ENCODE measurements at places on chromosomes 7 and 10.
A peak's percentile ranks its signal among the peaks of the same experiment; 100 is the strongest.

DNA sequence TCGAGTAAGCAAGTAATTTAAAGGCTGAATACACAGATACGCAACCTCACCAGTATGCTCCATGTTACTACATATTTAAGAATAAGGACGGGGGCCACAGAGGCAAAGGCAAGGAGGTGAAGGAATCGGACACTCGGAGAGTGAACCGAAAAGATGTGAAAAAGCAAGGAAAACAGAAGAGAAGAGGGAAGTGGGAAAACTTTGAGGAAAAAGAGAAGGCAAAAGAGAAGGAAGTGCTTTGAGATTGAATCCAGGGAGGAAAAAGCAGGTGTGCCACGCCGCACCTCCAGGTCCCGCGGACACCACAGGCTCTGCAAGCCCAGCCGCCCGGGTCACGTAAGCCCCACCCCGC, 367 bp upstream of the AVL9 start:
- H3K36me3 ChIP-seq, result no peaks in the 10 kb centered on the region
- no peak for DNase-seq
- H3K27me3 ChIP-seq, result no peaks in the 10 kb centered on the region
- no peaks in the 10 kb centered on the region for H3K4me1 ChIP-seq
- H3K4me3 ChIP-seq, result peak overlapping the region; percentile 78

- H3K4me1 ChIP-seq, result no peaks in the 10 kb centered on the region
- no peaks in the 10 kb centered on the region for H3K27me3 ChIP-seq
- H3K4me3 ChIP-seq, result no peak overlapping the region
- H3K36me3 ChIP-seq, result no peaks in the 10 kb centered on the region
These were observed 381.8 kb upstream of the NFE2L3 start for GRCh38 chr7:25770235-25770634.

DNA sequence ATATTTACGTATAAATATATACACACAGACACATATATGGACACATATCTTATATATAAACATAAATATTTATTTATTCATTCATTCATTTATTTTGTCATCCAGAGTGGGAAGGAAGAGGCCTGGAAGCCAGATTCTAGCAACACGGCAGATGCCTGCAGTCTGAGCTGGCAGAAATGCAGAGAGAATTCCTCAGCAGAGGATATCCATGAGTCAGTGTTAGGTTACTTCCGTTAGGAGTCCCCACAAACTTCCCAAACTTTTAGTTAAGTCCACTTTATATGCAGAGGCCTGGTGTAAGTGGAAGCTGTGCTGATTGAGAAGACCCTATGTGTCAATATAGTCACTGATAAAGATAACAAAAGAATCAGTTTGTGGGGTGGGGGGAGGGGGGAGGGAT, 89.6 kb downstream of the PPP1R17 start:
- no peak overlapping the region for H3K4me3 ChIP-seq
- no peak overlapping the region for H3K27ac ChIP-seq
- no peaks in the 10 kb centered on the region for H3K4me1 ChIP-seq

DNA sequence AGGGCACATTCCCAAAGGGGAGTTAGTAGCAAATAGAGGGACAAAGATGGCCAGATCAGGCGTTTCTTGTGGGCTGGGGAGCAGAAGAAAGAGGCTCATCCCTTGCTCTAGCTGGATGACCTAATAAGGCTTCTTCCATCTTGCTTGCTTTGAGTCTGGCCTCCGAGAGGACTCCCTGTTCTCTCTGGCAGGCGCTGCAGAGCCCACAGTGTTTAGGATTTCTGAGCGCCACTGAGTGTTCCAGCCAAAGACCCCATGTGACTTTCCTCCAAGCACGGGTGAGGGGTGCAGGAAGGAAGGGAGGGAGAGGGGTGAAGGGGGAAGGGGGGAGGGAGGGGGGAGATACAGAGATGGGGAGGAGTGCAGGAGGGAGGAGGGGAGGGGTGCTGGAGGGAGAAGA, 203.8 kb upstream of the SVIL start:
- no peaks in the 10 kb centered on the region for H3K36me3 ChIP-seq
- peaks cover 14% of the 10 kb centered on the region for H3K4me1 ChIP-seq
- no peaks in the 10 kb centered on the region for H3K27me3 ChIP-seq
- peak overlapping the region; percentile 36 for H3K27ac ChIP-seq
- peak; percentile 66 for DNase-seq
- H3K4me3 ChIP-seq, result no peak overlapping the region

DNA sequence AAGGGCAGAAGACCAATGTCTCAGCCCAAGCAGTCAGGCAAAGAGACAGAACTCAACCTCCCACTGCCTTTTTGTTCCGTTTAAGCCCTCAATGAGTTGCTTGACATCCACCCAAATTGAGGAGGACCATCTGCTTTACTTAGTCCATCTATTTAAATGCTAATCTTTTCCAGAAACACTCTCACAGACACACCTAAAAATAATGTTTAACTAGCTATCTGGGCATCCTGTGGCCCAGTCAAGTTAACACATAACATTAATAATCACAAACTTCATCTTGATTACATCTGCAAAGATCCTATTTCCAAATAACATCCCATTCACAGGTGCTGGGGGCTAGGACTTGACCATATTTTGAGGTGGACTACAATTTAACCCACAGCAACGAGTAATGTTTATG, 115.7 kb downstream of the RAB11FIP2 start:
- DNase-seq, result no peak
- no peaks in the 10 kb centered on the region for H3K36me3 ChIP-seq
- H3K27ac ChIP-seq, result no peak overlapping the region

GRCh38 chr10:100687143-100688003, 58.0 kb upstream of the PAX2 start:
- H3K4me3 ChIP-seq, result no peak overlapping the region
- H3K27me3 ChIP-seq, result no peaks in the 10 kb centered on the region
- H3K27ac ChIP-seq, result no peak overlapping the region
- H3K36me3 ChIP-seq, result no peaks in the 10 kb centered on the region
- no peak for DNase-seq
- no peaks in the 10 kb centered on the region for H3K4me1 ChIP-seq

DNA sequence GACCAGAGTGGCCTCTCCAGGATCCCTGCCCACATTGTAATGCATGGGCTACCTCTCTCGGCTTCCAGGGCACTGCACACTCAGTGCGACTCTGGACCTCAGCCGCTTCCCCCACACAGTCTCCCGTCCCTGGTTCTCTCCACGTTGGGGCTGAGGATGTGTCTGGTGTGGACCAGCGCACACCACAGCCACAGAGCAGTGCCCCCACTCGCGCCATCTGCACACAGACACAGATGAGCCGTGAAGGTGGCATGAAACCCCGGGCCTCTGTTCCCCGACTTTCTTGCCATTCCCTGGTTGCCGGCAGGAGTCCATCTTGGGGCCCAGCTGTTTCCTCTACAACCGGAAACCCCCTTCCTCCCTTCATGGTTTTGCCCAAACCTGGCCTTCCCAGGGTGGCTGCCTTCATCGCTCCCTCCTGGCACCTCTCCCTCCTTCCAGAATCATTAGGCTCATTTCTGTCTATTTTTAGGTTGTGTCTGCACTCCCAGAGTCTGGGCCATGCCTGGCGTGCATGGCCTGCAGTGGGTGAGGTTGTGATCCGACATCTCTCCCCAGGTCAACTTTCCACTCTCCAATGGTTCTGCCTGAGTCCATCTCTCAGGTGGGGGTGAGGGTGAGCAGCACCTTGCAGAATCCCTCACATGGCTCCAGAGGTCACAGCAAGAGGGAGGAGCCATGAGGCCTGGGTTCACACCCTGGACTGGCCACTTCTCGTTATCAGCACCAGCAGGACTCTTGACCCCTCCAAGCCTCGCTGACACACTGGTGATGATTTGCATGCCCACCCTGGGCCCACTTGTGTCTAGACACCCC, 10.1 kb downstream of the RASGEF1A start:
- H3K4me3 ChIP-seq, result no peak overlapping the region
- H3K27me3 ChIP-seq, result no peaks in the 10 kb centered on the region
- H3K27ac ChIP-seq, result no peak overlapping the region

GRCh38 chr7:90081621-90082020, 72.6 kb upstream of the STEAP1 start:
- no peaks in the 10 kb centered on the region for H3K4me1 ChIP-seq
- DNase-seq, result no peak
- H3K27me3 ChIP-seq, result no peaks in the 10 kb centered on the region
- no peak overlapping the region for H3K4me3 ChIP-seq
- no peak overlapping the region for H3K27ac ChIP-seq

GRCh38 chr10:21894648-21895342, 108.7 kb downstream of the DNAJC1 start:
- H3K4me3 ChIP-seq, result no peak overlapping the region
- no peak overlapping the region for H3K27ac ChIP-seq
- no peak for DNase-seq
- no peaks in the 10 kb centered on the region for H3K4me1 ChIP-seq

DNA sequence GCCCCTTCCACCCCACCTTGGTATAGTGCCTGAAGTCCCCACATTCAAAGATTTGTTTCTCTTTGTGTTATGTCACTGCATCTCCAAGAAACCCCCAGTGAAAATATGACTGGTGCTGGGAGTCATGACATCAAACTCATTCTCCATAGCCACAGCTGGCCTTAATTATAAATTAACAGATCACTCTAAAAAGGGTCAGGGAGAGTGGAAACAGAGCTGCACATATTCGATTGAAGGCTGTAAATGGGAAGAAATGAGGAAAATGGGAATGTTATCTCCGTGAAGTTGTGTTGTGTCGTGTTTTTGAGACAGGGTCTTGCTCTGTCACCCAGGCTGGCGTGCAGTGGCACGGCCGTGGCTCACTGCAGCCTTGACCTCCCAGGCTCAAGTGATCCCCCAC, 24.2 kb upstream of the NUP42 start:
- no peak for DNase-seq
- H3K27me3 ChIP-seq, result no peaks in the 10 kb centered on the region
- H3K36me3 ChIP-seq, result no peaks in the 10 kb centered on the region
- H3K27ac ChIP-seq, result no peak overlapping the region
- no peaks in the 10 kb centered on the region for H3K4me1 ChIP-seq
- no peak overlapping the region for H3K4me3 ChIP-seq

DNA sequence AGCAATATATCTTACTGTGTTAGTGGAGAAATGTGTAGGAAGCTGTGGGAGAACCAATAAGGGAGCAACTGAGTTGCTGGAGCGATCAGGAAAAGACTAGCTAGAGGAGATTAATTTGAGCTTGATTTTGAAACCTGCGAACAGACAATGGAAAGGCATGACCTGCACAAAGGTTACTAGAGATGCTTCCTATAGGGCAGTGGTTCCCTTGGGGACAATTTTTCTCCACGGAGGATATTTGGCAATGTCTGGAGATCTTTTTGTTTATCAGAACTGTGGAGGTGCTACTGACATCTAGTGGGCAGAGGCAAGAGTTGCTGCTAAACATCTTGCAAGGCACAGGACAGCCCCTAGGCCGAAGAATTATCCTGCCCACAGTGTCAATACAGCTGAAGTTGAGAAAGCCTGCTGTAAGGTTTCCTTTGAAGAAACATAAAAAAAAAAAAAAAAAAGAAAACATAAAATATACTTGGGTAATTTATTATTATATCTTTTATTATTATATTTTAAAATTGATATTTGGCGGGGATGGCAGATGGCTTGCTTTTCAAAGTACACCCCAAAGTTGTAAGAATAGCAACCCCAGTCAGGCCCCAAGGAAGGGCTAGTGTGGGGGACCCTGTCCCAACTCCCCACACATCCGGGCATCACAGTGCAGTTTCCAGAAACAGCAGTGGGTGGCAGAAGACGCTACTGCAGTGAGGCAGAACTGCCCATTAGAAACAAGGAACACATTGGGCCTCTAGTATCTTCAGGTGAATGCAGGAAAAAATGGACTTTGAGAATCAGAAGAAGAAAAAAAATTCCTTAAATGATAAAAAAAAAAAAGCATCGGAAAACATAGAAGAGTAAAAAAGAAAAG, 481.6 kb downstream of the SH2D4B start:
- no peak overlapping the region for H3K4me3 ChIP-seq
- H3K27me3 ChIP-seq, result no peaks in the 10 kb centered on the region
- no peak for DNase-seq
- no peaks in the 10 kb centered on the region for H3K36me3 ChIP-seq
- no peaks in the 10 kb centered on the region for H3K4me1 ChIP-seq

DNA sequence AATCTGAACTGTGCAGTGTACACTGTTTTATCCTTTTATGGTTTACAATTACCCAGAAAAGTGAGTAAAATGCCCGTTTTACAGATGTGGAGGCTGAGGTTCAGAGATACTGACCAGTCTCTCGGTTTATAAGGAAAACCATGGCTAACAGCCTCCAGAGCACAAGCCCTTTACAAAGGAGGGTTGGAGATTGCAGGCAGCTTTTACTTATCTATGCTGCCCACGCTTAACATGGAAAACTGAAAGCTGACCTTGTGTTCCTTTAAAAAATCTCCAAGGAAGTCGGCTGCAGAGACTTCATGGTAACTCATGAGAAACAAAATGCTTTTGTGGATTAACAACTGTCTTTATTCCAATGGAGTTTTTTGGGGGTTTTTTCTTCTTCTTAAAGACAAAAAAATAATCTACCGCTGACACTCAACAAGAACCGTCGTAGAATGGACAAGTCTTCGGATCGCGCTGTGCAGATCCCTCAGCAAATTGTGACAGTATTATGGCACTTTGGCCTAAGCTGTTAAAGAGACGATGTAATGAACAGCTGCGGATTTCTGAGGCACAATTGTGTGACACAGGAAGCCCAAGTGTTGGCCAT, 654 bp upstream of the SLF2 start:
- no peaks in the 10 kb centered on the region for H3K36me3 ChIP-seq
- H3K27me3 ChIP-seq, result no peaks in the 10 kb centered on the region
- H3K27ac ChIP-seq, result peak overlapping the region; percentile 90
- H3K4me1 ChIP-seq, result peaks cover 10% of the 10 kb centered on the region

GRCh38 chr7:85356916-85357315, 170.1 kb upstream of the SEMA3D start:
- H3K27ac ChIP-seq, result no peak overlapping the region
- DNase-seq, result no peak
- no peaks in the 10 kb centered on the region for H3K27me3 ChIP-seq
- no peaks in the 10 kb centered on the region for H3K4me1 ChIP-seq
- H3K36me3 ChIP-seq, result no peaks in the 10 kb centered on the region

DNA sequence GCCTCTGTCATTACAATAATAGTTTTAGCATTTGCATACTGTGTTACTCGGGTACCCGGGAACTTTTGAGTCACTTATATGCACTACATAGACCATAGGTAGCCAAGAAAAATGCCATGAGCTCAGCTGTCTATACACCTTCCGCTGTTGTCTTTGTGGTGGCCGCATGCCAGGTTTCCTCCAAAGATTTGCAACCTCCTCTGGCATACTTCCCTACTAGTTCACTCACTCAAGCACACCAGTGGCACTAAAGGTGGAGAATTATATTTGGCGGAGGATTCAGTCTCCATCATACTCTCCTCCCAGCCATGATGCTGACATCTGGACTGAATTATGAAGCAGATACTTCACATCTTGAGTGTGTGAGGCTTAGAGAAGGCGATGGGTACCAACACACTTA, 35.6 kb upstream of the GRB10 start:
- H3K4me1 ChIP-seq, result no peaks in the 10 kb centered on the region
- no peak for DNase-seq
- no peak overlapping the region for H3K27ac ChIP-seq
- H3K4me3 ChIP-seq, result no peak overlapping the region
- no peaks in the 10 kb centered on the region for H3K36me3 ChIP-seq

All from ovary (tissue), 10 donors.